ENCODE measurements at places on chromosomes 1 and 21.

- no peak for DNase-seq
Observed at GRCh38 chr1:40742363-40743061, 41.1 kb upstream of the KCNQ4 start.

DNA sequence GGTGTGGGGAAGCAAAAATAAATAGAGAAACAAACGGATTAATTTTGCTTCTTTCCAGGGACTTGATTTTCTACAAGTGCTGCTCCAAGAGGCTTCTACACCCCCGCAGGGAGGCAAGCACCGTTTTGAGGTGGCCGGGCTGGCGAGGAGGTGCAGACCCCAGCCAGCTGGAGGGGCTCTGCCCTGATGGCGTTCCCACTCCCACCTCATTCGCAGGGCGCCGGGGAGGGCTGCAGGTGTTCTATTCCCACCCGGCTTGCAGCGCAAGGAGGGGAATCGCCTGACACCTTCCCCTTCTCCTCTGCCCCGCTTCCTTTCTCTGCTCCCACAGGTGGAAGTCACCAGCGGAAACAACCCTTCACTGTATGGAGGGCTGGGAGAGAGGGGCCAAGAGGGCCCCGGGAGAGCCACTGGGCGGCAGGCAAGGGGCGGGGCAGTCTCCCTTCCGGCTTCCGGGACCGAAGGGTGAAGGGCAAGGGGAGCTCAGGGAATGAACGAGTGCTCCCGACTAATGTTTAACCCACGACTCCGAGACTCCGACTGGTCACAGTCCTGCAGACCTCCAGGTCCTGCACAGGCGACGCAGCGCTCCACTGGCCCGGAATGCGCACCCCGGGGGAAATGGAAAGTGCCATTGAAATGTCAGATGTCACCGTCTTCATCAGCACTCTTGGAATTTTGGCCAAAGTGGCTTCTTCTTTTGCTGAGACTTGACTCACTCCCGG, 29.1 kb downstream of the TEX35 start:
- DNase-seq: peak; percentile 69

DNA sequence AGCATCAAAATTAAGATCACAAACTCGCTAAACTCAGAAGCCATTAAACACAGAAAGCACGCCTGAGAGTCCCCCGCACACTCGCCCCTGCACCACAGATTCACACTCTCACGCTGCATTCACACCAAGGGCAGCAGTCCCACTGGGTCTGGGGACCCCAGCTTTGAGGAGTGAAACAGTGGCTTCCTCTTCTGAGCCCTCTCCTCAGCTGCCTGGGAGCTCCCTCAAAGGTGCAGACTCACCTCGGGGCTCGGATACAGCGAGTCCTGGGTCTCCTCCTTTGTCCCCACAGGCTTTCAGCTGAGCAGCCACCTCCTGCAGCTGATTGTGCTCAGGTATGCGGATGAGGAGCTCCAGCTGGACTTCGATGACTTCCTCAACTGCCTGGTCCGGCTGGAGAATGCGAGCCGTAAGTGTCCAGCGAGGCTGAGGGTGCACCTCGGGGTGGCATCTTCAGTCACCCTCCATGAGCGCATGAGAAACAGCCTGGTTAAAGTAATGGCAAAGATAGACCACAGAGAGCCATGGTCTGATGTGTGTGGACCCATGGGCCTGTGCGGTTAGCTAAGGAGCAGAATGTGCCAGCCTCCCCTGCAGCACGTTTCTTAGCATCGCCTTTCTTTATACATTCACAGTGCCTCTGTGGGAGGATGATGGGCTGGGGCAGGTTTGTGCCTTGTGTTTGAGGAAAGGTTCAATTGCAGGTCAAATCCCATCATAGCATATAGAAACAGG, 47.9 kb downstream of the CAPN9 start:
- no peak for DNase-seq

DNA sequence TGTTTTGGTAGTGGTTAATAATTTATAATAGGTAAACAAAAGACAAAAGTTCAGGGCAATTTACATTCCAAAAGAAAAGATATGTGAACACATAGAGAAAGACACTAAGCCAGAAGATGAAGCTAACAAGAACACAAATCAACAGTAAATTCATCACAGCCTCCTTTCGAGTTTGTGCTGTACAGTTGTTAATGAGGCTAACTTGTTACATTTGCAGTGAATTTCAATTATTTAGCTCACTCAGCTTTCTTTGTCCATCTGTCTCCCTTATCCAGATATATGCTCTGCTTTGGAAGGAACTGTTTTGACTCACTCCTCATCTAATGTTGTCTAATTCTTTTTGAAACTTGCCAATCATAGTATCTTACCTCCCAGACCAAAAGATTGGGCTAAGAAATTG, 423.3 kb upstream of the OLFM3 start:
- no peak for DNase-seq

- DNase-seq: no peak
Observed at GRCh38 chr1:225875044-225875815, 7.0 kb downstream of the TMEM63A start.

DNA sequence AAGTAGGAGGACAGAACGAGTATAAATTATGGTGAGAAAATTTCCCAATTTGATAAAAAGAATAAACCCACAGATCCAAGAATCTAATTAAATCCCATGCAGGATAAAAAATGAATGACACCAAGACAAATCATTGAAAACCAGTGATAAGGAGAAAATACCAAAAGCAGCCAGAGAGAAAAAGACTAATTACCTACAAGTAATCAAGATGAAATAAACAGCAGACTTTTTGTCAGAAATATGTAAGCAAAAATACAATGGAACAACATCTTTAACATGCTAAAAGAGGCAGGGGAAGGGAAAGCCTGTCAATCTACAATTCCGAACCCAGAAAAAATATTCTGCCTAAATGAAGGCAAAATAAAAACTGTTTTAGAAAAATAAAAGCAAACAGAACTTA, 20.7 kb upstream of the CCN1 start:
- no peak for DNase-seq

DNA sequence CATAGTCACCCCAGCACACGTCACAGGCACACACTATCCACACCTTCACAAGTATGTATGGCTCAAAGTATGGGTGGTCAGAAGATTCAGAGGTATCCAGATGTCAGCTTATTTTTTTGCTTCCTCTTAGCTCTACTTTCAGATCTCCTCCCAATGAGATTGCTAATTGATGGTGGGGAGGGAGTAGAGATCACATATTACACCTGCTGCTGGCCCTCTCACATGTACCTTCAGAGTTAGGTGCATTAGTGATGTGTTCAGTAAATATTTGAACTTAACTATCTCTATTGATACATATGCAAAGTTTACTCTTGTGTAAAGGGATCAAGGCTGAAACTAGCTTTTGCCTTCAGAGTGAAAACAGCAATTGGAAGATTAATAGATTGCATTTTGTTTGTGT, 262.6 kb downstream of the PCP4 start:
- no peak for DNase-seq
